ENCODE measurements at places on chromosomes 5 and 9.

- H3K4me1 ChIP-seq: no peaks in the 10 kb centered on the region
- H3K4me3 ChIP-seq: no peak overlapping the region
- H3K27me3 ChIP-seq: peaks cover 2% of the 10 kb centered on the region
- DNase-seq: no peak
- H3K27ac ChIP-seq: no peak overlapping the region
Measured at GRCh38 chr5:88944751-88945531, 62.0 kb upstream of the MEF2C start.

DNA sequence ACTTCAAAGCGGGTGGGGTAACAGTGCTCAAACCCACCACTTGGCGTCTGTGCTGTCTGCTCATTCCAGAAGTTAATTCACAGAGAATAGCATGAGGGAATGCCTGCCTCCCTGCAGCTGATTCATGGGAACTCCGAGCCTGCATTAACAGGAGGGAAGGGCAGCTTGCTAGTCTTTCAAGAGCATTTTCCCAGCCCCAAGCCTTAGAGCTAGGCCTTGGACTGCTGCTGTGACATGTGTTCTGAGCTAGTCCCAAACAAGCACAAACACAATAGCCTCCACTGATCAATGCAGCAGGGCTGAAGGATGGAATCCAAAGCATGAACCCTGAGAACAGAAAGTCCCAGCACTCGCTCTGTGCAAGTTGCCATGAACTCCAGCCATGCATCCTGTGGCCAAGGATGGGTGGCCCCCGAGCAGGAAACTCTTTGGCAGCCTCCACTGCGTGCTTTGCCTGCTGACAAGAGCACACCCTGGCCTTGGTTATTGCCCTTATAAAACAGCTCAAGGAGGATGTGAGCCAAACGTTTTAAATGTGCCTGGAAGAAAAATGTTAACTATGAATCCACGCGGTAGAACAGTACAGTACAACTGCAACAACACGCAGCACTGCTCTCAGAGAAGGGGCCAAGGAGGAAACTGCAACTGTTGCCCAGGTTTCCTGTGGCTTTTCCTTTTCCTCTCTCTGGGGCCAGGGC lies 653.1 kb upstream of the KLF4 start:
- no peak overlapping the region for H3K27ac ChIP-seq
- H3K4me3 ChIP-seq: no peak overlapping the region
- no peaks in the 10 kb centered on the region for H3K4me1 ChIP-seq
- no peaks in the 10 kb centered on the region for H3K36me3 ChIP-seq
- H3K27me3 ChIP-seq: no peaks in the 10 kb centered on the region

DNA sequence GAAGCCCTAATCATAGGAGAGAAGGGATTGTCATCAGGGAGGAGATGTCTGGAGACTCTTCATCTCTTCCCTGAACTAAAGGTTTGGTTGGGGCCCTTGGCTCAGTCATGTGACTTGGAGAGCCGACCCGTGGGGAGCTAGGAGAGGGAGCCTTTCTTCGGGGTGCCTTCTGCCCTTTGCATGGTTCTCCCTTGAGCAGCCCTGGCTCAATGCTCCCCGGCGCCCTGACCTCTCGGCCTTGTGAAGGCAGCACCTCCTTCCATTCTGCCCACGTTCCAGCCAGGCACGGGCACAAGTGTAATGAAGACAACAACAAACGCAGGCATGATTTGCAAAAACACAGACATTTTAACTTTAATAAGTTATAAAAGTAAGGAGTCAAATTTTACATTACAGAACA lies 50.4 kb downstream of the ZNF354C start:
- H3K27me3 ChIP-seq: no peaks in the 10 kb centered on the region
- H3K36me3 ChIP-seq: no peaks in the 10 kb centered on the region
- no peaks in the 10 kb centered on the region for H3K4me1 ChIP-seq
- H3K4me3 ChIP-seq: no peak overlapping the region

GRCh38 chr5:124952079-124952478 lies 205.6 kb upstream of the ZNF608 start:
- H3K27ac ChIP-seq: no peak overlapping the region
- H3K36me3 ChIP-seq: no peaks in the 10 kb centered on the region
- H3K27me3 ChIP-seq: no peaks in the 10 kb centered on the region
- no peak overlapping the region for H3K4me3 ChIP-seq
- no peak for DNase-seq

DNA sequence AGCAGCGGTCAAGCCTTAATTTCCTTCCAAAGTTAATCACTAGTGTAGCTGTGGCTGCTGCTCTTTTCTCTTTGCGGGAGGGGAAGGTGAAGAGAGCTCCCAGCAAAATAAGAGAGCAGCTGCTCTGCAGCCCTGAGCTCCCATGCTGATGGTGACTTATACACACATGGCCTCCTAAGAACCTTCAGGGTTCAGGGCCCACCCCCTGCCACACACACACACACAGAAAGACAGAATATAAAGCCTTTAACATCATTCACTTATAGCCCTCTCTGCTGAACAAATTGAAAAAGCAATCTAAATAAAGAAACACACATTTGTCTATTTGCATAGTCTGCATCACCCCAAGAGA lies 43.6 kb downstream of the GAS1 start:
- no peaks in the 10 kb centered on the region for H3K4me1 ChIP-seq
- no peaks in the 10 kb centered on the region for H3K36me3 ChIP-seq
- no peak for DNase-seq
- H3K27ac ChIP-seq: no peak overlapping the region
- H3K4me3 ChIP-seq: no peak overlapping the region
- H3K27me3 ChIP-seq: peaks cover 25% of the 10 kb centered on the region

DNA sequence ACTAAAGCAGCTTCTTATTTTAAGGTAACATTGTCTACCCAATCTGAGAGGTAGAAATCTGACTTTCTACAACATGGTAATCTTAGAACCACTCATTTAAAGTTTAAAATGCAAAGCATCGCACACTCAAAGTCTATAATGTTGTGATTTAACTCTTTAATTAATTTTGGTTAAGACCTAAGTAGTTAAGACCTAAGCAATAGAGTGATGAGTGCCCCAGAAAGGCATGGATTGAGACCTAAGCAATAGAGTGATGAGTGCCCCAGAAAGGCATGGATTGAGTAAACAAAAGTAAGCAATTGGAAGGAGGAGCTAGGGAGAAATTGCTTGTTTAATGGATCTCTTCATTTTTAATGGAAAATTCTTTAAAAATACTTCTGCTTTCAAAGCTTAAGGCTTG lies 86.8 kb downstream of the NLN start:
- DNase-seq: no peak
- H3K27me3 ChIP-seq: no peaks in the 10 kb centered on the region
- no peak overlapping the region for H3K4me3 ChIP-seq
- H3K27ac ChIP-seq: no peak overlapping the region

GRCh38 chr9:135224921-135225541 lies 137.6 kb downstream of the OLFM1 start:
- no peak overlapping the region for H3K27ac ChIP-seq
- H3K36me3 ChIP-seq: no peaks in the 10 kb centered on the region
- no peak overlapping the region for H3K4me3 ChIP-seq
- H3K27me3 ChIP-seq: no peaks in the 10 kb centered on the region
- no peak for DNase-seq

- peaks cover 6% of the 10 kb centered on the region for H3K4me1 ChIP-seq
- H3K27ac ChIP-seq: no peak overlapping the region
- no peaks in the 10 kb centered on the region for H3K36me3 ChIP-seq
Measured at GRCh38 chr5:17436761-17437221, 61.2 kb upstream of the TAF11L2 start.

DNA sequence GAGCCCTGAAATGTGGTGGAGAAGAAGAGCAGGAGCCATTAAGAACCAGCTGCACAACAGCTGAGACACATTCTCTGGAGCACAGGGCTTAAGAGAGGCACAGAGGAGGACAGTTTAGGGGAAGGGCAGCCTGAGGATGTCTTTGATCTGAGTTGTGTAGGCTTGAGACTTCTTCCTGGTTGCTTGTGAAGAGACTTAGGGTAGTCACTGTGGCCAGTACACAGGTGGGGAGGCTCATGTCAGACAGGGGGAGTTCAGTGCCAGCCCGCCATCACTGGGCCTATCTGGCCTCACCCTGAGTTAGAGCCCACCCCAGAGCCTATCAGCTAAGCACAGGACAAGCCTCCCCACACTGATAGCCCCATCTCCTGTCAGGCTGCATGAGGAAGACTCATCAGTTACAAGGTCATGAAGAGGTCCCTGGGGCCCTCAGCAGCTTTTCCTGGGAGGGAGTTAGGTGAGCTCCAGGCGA lies 19.8 kb downstream of the SLC22A4 start:
- H3K27me3 ChIP-seq: no peaks in the 10 kb centered on the region
- no peak for DNase-seq
- no peak overlapping the region for H3K4me3 ChIP-seq
- H3K27ac ChIP-seq: no peak overlapping the region
- H3K36me3 ChIP-seq: no peaks in the 10 kb centered on the region
- H3K4me1 ChIP-seq: no peaks in the 10 kb centered on the region

DNA sequence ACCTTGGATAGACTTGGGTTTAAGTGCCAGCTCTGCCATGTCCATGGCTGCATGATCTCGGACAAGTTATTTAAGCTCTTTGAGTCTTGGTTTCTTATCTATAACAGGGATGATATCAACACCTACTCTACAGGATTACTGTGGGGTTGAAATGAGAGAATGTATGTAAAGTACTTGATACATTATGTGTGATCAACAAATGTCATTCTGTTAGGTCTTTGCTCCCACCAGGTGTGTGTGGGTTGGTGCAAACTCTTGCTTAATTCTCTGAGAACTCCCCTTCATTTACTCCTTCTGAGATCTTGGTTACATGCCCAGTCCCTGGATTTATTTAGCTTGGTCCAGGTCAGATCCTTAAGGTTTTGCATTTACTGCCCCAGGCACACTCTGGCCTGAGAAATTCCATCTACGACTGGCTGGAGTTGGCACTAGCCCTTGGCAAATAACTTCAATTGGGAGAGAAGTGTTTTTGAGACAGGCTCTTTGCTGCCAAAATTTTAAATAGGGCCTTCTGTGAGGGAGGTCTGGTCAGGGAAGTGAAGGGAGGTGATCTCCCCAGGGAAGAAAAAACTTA lies 63.5 kb upstream of the KLF9 start:
- no peak for DNase-seq
- H3K36me3 ChIP-seq: no peaks in the 10 kb centered on the region
- H3K27me3 ChIP-seq: no peaks in the 10 kb centered on the region
- H3K4me3 ChIP-seq: no peak overlapping the region
- no peaks in the 10 kb centered on the region for H3K4me1 ChIP-seq

DNA sequence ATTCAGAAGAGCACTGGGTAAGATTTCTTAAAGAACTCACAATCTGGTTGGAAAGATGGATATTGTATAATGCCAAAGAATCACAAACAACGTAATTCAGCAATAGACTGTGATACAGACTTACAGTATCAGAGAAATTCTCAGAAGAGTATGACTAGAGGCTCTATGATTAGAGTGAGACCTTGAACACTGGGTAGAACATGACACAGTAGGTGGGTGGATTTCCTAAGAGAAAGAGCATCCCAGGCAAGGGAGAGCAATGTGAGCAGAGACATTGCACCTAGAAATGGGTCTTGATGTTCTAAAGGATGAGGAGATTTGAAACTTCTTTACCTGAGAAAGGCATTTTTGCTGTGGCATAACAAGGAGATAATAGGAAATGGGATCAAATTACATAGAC lies 27.3 kb upstream of the CAST start:
- no peak overlapping the region for H3K4me3 ChIP-seq
- H3K4me1 ChIP-seq: no peaks in the 10 kb centered on the region
- no peaks in the 10 kb centered on the region for H3K36me3 ChIP-seq
- peaks cover 12% of the 10 kb centered on the region for H3K27me3 ChIP-seq
- H3K27ac ChIP-seq: no peak overlapping the region
- no peak for DNase-seq

GRCh38 chr9:114448706-114449105 lies 56.6 kb downstream of the WHRN start:
- peaks cover 6% of the 10 kb centered on the region for H3K27me3 ChIP-seq
- no peak overlapping the region for H3K27ac ChIP-seq
- no peaks in the 10 kb centered on the region for H3K36me3 ChIP-seq
- no peak overlapping the region for H3K4me3 ChIP-seq
- DNase-seq: no peak

DNA sequence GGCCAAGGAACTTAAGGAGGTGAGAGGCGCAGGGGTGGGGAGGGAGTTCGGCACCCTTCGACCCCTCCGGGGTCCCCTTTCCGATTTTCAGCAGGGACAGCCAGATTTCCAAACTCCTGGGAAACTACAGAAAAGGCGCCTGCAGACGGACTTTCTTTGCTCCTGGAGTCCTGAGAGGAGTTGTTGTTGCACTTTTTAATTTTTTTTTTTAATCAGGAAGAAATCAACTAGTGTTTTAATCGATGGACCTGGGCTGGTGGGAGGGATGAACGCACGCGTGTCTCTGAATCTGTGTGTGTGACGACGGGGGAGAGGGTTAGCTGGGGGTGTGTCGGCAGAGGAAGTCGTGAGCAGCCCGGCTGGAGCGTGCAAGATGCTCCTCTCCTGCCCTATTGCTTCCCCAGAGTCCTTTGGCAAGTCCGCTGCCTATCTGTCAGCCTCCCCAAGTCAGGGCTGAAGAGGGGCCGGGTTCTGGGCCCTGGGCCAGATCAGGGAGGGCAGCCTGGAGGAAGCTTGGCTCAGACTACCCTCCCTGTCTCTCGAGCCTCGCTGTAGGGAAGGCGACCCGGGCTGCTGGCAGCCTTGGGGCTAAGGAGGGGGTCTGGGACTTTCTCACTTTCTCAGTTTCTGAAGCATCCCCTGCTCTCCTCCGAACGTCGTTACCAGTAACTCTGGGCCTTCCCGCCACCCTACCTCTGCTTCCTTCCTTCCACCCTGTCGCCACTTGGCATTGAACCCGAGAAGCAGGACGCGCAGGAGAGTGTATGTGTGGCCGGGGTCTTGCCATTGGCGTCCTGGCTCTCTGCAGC lies 731 bp downstream of the PRR16 start:
- peak overlapping the region; percentile 69 for H3K4me3 ChIP-seq
- no peak for DNase-seq
- H3K27me3 ChIP-seq: peaks cover 51% of the 10 kb centered on the region
- H3K36me3 ChIP-seq: no peaks in the 10 kb centered on the region

DNA sequence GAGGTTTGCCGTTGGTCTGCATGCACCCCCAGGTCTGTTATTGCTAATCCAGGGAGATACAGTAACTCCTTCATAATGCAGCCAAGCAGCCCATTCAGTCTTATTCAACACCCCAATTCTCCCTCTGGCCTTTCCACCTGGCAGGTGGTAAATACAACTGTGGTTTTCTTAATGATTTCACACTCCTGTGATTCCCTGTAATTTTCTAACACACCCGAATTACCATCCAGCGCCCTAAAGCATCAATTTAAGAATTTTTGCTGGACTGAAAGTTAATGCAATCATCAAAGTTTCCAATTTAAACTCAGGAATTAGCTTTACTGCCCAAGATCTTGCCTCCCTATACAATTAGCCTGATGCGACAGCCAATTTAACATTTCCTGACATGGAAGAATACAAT lies 62.5 kb downstream of the GNAQ start:
- no peak overlapping the region for H3K27ac ChIP-seq
- H3K4me1 ChIP-seq: peaks cover 18% of the 10 kb centered on the region
- peaks cover 10% of the 10 kb centered on the region for H3K36me3 ChIP-seq
- no peaks in the 10 kb centered on the region for H3K27me3 ChIP-seq
- DNase-seq: no peak

GRCh38 chr5:43425983-43426382 lies 13.8 kb upstream of the CCL28 start:
- no peaks in the 10 kb centered on the region for H3K36me3 ChIP-seq
- no peaks in the 10 kb centered on the region for H3K4me1 ChIP-seq
- H3K4me3 ChIP-seq: no peak overlapping the region
